ENCODE measurements at places on chromosomes 1 and 21. TPM values are rescaled to one million over a fixed set of nuclear protein-coding genes. Genes with fewer than 3 reads are reported as not detected.

GRCh38 chr1:172549621-172550280 is 16.8 kb downstream of the SUCO start:
- DNase-seq, result no peak

- DNase-seq, result peak; percentile 56
These were observed 12.8 kb downstream of the TRAPPC10 start for GRCh38 chr21:44024887-44025353.

SLAMF6 gene
- total RNA-seq, result not detected

ZNF648 gene
- 0.21 TPM for total RNA-seq

- DNase-seq, result peak; percentile 98
These were observed at the start of gene SHC1 for GRCh38 chr1:154970631-154971340. Gene SHC1 (minus strand): TSS chr1:154970747. CDS start chr1:154970526, 221 bp downstream.

PEX19 gene
- total RNA-seq, result 107 TPM

DNA sequence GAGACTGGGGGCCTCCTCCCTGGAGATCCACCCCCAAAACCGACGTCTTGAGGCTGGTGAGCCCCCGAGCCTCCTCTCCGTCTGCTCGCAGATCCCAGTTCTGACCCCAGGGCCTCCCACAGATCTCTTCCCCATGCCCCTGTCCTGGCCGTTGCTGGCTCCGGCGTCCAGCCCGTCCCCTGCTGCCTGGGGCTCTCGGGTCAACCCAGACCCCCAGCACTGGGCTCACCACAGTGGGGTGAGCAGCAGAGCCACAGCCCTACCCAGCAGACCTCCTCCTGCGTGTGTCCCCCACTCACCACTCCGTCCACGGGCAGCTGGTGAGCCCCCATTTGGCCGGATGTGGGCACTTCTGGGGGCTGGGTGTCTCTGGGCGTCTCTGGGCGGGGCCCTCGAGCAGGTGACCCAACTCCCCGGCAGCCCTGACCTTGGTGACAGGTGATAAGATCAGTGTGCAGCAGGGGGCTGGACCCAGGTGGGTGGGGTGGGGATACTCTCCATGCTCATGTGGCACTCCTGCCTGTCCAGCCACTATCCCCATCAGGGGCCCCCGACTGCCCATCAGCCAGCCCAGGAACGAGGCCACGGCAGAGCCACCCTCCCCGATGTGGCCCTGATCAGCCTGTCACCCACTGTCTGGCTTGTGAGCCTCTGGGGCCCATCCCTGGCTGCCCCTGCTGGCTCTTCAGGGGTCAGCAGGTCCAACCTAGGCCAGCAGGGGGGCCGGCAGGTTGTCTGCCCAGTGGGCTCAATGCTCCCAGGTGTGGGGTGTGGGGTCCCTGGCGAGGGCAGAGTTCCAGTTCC is 709 bp downstream of the TNFRSF14 start:
- DNase-seq, result no peak

DNA sequence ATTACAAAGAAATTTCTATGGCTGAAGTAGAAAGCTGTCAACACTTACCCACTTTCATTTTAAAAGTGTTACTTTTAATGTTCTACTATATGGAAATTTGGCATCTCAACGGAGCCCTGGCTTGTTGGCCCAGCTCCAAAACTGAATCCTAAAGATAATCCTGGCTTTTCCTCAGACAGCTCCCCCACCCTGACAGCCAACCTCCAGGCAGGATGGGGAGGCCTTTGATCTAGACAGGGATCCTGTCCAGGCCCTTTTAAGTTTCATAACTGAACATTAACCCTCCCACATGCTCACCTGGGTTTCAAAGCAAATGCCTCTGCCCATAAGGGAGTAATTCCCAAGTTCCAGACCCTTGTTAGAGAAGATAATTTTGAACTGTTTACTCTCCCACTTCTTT is 99.3 kb upstream of the RALGPS2 start:
- no peak for DNase-seq

- DNase-seq, result no peak
These were observed 11.5 kb upstream of the AIM2 start for GRCh38 chr1:159088050-159088449.

- DNase-seq, result no peak
These were observed 2.9 kb upstream of the ETNK2 start for GRCh38 chr1:204154568-204155255.

- no peak for DNase-seq
These were observed 6.6 kb downstream of the SGIP1 start for GRCh38 chr1:66540434-66541032.

P3H1 gene
- total RNA-seq, result 139 TPM

GRCh38 chr21:39020751-39021477 is 162.3 kb downstream of the PSMG1 start:
- DNase-seq, result no peak

DNA sequence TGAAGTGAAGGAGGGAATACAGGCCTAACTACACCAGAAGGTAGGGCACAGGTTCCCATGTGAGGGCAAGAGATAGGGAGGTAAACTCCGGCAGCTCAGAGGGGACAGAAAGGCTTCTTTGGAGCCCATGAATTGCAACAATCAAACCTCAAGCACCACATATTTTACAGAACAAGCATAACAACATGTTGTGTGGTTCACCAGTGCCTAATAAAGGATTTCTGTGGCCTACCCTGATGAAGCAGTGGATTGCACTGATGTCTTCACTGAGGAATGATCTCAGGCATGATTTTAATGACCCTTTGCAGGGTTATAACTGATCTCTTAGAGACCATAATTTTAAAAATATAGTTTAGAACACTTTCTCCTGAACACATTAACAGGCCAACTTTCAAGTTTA is 77.4 kb downstream of the RUNX1 start:
- no peak for DNase-seq

DNA sequence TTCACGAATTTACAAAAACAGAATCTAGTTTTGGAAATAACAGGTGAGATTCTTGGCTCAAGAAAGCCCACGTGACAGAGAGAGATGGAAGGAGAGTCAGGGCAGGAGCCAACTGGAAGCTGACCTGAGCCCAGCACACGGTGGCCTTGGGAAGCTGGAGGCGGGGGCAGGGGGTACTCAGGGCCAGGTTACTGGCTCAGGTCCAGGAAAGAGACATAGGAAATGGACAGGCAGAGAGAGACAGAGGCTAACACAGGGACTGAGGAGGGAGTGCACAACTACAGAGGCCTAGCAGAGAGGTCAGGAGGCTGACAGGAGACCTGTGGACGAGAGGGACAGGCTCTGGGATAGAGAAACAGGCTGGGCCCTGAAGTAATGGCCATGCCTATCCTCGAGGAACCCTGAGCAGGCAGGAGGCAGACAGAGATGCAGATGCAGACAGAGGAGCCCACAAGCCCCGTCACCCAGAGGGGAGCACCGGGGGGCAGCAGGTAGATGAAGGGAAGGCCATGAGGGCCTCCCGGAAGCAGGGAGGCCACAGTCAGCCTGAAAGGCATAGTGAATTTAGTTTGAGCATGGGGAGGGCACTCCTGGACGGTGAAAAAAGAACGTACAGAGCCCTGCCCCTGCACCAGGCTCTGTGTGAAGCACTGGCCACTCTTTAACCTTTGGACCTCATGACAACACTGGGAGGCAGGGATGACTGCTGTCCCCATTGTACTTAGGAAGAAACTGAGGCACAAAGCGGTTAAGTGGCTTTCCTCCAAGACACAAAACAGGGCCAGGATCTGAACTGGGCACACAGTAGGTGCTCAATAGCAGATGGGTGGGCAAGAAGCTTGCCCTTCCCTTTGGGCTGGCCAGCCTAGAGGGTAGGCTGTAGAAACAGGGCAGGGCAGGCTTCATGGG is 230.1 kb downstream of the TRABD2B start:
- DNase-seq, result no peak

EXOSC10 gene
- total RNA-seq, result 124 TPM

- peak; percentile 91 for DNase-seq
These were observed at the start of gene GPR161 for GRCh38 chr1:168136709-168137514. Gene GPR161 (minus strand): TSS chr1:168136930. CDS start chr1:168104850, 32,080 bp downstream.

GRCh38 chr1:169623132-169623926 is 6.6 kb downstream of the SELP start:
- no peak for DNase-seq

TTC34 gene
- total RNA-seq, result 0.42 TPM

KRTAP12-2 gene
- total RNA-seq, result not detected

GRCh38 chr1:214310010-214310409 is 29.1 kb downstream of the SMYD2 start:
- DNase-seq, result no peak

DNA sequence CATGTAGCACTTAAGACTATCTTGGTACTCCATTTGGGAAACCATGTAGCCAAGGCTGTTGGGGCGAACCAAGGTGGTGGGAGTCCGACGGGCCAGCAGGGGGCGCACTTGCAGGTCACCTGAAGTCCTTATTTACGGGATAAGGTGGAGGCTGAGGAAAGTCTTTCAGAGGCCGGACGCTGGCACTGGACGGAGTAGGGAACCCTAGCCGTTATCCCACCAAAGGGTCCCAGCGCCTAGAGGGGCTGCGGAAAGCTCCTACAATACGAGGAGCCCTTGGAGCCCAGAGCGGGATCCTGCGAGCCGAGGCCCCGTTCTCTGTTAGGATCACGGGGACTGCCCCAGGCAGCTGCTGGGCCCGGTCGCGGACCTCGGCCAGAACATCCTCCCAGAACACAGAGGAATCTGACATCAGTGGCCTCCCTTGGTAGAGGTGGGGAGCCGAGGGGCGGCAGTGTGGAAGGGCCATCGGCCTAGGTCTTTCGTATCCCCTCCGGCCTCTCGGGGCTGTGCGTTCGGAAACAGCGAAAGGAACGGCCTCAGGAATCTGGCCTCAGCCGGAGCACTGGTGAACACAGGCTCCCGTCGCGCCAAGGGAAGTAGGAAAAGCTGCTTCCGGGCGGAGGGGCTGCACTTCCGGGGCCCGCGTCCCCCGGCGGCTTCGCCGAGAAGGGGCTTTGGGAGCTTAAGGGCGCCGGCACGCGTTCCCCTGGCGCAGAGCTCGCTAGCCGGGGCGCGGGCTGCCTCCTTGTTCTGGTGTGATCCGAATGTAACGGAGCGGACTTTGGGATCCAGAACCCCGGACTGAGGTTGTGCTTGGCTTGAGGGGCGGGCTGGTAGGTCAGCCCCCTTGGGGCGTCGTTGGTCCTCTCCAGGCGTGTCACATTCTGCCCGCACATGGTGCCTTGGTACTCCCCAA is 29.9 kb upstream of the RPTN start:
- peak; percentile 59 for DNase-seq

- DNase-seq, result no peak
These were observed 45.5 kb upstream of the SOX13 start for GRCh38 chr1:204027446-204027845.

DNA sequence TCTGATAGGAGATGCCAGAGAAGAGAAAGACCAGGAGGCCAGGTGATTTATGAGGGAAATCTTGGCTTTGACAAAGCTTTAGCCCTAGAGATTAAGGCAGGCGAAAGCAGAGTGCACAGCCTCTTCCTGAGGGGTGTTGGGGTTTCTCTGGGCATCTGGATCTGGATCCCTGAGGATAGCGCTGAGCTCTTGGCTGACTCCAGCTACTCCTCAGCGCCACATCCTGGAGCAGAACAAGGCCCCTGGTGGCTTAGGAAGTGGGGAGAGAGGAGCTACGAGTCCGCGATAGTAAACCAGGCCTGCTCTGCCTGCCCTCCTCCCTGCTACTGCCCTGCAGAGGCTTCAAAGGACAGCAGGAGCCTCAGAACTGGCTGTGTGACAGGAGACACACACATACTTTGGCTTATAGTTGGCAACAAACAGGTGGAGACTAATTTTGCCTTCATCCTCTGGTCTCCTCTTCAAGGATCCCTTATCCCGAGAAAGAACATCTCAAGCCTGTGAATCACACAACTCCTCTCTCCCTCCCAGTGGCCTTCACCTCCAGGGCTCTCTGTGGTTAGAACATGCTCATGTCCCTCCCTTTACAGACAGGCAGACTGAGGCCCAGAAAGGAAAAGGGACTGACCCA is 66.9 kb downstream of the TRABD2B start:
- DNase-seq, result no peak

GRCh38 chr1:182794676-182795201 is 5.2 kb downstream of the NPL start:
- no peak for DNase-seq

GRCh38 chr1:19762175-19762779 is 37.4 kb downstream of the TMCO4 start:
- peak; percentile 92 for DNase-seq

DNA sequence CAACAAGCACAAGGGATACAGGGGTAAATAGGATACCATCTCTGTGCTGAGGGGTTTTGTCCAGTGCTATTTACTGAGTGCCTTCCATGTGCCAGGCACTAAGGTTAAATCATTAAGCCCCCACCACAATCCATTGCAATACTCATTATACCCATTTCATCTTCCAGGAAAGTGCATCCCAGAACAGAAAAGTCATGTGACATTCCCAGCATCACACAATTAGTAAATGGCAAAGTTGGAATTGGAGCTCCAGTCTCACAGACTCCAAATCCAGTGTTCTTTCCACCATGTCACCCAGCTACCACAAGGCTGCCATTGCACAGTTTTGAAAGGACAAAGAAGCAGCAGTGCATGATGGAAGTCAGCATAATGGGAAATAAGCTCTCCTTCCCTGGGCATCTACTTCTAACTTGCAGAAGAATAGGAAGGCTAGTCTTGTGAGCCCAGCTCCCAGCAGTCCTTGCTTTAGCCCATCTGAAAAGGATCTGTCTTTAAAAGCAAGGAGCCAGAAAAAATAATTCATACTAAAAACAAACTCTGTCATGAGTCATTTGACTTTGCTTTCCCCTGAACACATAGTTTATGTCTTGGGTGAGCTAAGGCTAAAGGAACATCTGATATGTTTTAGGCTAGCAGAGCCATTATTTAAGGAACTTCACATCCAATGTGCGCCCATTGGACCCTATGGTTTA is 111.4 kb upstream of the HOOK1 start:
- no peak for DNase-seq

DNA sequence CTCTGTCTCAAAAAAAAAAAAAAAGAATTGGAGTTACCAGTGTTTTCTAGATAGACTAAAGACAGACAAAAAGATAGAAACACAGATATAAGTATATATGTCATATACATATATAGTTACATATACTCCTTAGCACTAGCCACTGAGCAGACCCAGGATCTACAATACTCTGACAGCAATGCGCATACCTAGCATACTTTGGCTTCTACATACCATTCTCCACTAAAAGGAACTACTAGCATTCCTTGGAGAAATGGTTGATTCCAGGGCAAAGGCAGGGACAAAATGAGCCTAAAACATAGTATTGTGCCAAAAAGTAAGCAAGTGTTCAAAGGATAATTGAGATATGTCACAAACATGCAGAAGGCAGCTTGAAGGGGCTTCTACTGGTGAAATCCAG is 22.7 kb downstream of the SYNJ1 start:
- DNase-seq, result no peak

DNA sequence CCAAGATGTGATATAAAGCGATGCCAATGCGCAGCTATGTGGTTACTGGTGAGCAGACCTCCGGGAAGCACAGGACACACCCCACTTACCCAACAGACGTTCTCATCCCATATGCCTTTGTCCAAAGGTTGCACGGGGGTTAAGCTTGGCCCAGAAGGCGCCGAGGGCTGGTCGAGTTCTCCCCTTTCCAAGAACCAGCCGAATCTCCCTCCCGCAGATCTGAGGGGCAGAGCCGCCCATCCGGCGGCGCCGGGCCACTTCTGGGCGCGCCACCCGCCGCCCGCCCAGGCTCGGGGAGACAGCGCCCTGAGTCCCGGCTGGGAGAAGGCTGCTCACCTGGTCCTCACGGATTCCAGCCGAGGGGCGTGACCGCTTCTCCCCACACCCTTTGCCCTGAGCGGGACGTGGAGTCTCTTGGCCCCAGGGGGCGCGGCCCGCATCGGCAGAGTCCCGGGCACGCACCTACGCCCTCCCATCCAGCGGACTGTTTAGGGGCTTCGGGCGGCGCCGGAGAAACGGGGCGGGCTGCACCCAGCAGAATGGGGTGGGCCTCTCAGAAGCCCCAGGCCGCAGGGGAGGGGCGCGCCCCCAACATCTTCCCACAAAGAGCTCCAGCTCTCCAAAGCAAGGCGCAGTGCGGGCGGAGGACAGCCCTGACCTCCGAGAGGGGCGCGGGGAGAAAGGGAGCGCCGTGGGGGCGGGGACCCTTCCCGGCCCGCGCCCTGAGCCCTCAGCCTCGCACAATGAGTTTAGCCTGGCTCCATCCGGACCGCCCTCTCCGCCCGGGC is 615 bp downstream of the GPR161 start:
- DNase-seq, result peak; percentile 75
